ENCODE measurements at places on chromosomes 2 and 18. TPM values are rescaled to one million over a fixed set of nuclear protein-coding genes. Genes with fewer than 3 reads are reported as not detected.

DNA sequence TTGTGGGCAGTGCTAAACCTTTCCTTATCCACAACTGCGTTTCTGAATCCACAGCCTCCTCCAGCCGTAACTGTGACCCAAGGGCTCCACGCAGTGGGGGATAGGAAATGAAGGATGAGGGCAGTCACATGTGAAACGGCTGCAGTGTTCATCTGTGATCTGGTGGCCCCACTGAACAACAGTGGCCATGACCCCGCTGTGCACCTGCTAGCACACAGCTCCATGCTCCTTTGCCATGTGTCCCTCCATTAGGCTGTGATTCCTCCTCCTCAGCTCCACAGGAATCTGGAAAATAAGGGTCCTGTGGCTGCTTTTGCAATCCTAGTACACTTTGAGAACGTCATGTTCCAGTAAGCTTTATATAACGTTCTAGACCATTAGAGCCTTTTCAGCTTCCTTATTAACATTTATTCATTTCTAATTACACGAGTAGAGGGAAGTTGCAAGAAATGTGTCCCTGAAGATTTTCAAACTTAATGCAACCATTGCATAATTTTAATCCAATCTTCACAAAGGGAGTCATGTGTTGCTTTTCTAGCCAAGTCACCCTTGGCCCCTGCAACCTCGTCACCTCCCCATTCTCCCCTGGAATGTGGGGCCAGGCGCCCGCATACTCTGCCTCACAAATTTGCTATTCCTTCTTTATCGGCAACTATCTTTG is 7.1 kb upstream of the NAPG start:
- no peaks in the 10 kb centered on the region for H3K36me3 ChIP-seq
- peaks cover 7% of the 10 kb centered on the region for H3K4me1 ChIP-seq
- no peak for DNase-seq
- no peak overlapping the region for H3K4me3 ChIP-seq

DNA sequence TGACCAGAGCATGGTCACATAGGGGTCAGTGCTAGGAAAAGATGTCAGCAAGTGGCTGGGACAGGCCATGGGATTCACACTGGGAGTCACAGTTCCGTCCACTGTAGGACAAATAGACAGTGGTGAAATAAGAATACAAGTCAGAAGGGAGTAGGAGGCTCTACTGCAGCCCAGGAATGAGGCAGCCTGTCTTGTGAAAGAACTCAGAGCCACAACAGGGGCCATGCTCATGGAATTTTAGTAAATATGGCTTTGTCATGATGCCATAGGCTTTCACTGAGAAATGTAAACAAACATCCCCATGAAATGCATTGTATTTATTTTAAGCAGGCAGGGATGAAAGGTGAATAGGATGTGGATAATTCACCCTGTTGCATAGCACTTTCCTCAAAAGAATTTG is 504.3 kb downstream of the SOX11 start:
- DNase-seq, result no peak
- no peak overlapping the region for H3K4me3 ChIP-seq
- H3K27me3 ChIP-seq, result no peaks in the 10 kb centered on the region
- no peaks in the 10 kb centered on the region for H3K36me3 ChIP-seq
- H3K27ac ChIP-seq, result no peak overlapping the region

Gene LYG1
- total RNA-seq, result 0.88 TPM

DNA sequence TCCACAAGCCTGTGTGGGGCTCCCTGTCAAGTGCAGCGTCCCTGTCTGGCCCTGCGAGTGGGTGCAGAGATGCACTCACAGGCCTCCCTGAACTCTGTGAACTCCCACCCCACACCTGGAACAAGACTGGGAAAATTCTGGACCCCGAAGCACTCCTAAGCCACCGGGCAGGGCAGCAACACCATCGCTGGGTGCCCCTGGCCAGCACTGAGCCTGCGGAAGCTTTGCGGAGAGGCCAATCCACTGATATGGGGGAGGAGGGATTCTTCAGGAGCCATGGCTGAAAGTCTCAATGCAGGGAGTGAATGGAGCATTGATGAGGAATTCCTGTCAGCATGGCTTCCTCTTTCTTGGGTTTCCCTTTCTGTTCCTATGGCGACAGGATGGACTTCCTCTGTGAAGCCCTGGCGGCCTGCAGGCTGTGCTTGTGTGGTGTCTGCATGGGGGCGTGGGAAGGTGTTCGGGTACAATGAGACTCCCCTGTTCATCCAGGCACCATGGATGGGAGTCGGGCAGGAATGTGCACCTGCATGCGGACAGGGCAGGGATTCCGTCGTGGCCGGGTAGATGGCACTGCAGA is 15.1 kb downstream of the TRIB2 start:
- peaks cover 37% of the 10 kb centered on the region for H3K4me1 ChIP-seq
- no peak for DNase-seq
- H3K4me3 ChIP-seq, result no peak overlapping the region
- H3K27ac ChIP-seq, result no peak overlapping the region

Gene TTN
- total RNA-seq, result 2.1 TPM

GRCh38 chr2:240215676-240216051 is 75.2 kb upstream of the OTOS start:
- no peak overlapping the region for H3K27ac ChIP-seq
- no peaks in the 10 kb centered on the region for H3K36me3 ChIP-seq
- H3K4me1 ChIP-seq, result no peaks in the 10 kb centered on the region
- peaks cover 3% of the 10 kb centered on the region for H3K27me3 ChIP-seq
- DNase-seq, result no peak

GRCh38 chr2:53353135-53354114 is 414.2 kb upstream of the CHAC2 start:
- no peaks in the 10 kb centered on the region for H3K27me3 ChIP-seq
- no peak for DNase-seq
- H3K36me3 ChIP-seq, result no peaks in the 10 kb centered on the region
- no peak overlapping the region for H3K27ac ChIP-seq

- H3K4me1 ChIP-seq, result peaks cover 3% of the 10 kb centered on the region
- peaks cover 5% of the 10 kb centered on the region for H3K27me3 ChIP-seq
- no peak overlapping the region for H3K4me3 ChIP-seq
- no peak overlapping the region for H3K27ac ChIP-seq
- DNase-seq, result no peak
- H3K36me3 ChIP-seq, result no peaks in the 10 kb centered on the region
Observed at GRCh38 chr18:59063912-59064311, 75.8 kb upstream of the SEC11C start.

Gene RAD51AP2
- total RNA-seq, result not detected

GRCh38 chr18:4248686-4249085 is 206.4 kb downstream of the DLGAP1 start:
- H3K27me3 ChIP-seq, result no peaks in the 10 kb centered on the region
- H3K4me3 ChIP-seq, result no peak overlapping the region
- no peak for DNase-seq
- H3K4me1 ChIP-seq, result no peaks in the 10 kb centered on the region

GRCh38 chr2:210956101-210956500 is 399.7 kb downstream of the CPS1 start:
- H3K27ac ChIP-seq, result no peak overlapping the region
- no peak for DNase-seq
- no peaks in the 10 kb centered on the region for H3K36me3 ChIP-seq
- no peak overlapping the region for H3K4me3 ChIP-seq
- no peaks in the 10 kb centered on the region for H3K4me1 ChIP-seq
- H3K27me3 ChIP-seq, result no peaks in the 10 kb centered on the region

- H3K27me3 ChIP-seq, result peaks cover 5% of the 10 kb centered on the region
- peaks cover 11% of the 10 kb centered on the region for H3K4me1 ChIP-seq
- H3K36me3 ChIP-seq, result no peaks in the 10 kb centered on the region
- H3K27ac ChIP-seq, result no peak overlapping the region
- DNase-seq, result no peak
Observed at GRCh38 chr2:170341684-170342623, 164.0 kb downstream of the MYO3B start.

Gene EIF2AK3
- total RNA-seq, result 31.5 TPM

DNA sequence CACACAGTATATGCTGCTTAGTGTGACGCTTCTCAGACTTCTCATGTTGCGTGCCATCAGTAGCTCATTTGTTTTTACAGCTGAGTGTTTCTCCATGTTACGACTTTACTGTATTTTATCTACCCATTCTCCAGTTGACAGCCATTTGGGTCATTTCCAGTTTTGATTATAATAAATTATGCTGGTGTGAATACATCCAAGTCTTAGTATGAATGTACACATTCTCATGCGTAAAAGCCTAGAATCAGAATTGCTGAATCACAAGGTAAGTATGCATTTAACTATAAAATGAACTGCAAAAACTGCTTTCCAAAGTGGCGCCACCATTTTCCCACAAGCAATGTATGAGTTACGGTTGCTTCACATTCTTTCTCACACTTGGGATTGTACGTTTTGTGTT is 184.2 kb upstream of the SLC35G4 start:
- no peak overlapping the region for H3K4me3 ChIP-seq
- DNase-seq, result no peak
- H3K27ac ChIP-seq, result no peak overlapping the region
- H3K27me3 ChIP-seq, result no peaks in the 10 kb centered on the region
- H3K36me3 ChIP-seq, result no peaks in the 10 kb centered on the region

Gene DLX1
- 0.18 TPM for total RNA-seq

Gene MC5R
- total RNA-seq, result not detected

DNA sequence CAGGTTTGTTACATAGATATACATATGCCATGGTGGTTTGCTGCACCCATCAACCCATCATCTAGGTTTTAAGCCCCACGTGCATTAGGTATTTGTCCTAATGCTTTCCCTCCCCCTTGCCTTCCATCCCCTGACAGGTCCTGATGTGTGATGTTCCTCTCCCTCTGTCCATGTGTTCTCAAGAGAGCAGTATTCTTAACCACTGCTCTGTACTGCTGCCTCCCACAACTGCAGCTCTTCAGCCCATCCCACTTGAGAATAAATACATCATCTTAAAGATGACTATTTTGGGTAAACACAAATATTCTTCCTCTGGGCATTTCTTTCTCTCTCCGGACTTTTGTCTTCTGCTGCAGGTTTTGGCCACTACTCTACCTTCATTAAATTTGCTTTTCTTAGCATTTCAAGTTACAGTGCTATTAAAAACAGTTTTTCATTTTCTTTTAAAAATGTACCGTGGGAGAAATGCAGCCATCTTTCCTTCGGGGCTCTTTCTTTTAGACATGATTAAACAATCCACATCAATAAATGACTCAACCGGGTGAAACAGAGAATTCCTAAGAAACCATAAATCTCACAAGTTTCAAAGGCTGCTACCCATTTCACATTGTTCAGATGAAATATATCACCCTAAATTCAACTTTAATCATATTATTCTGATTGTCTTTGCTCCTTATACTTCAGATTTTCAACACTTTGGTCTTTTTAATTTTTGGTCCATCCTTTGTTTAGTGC is 323.4 kb downstream of the GALNT13 start:
- no peaks in the 10 kb centered on the region for H3K27me3 ChIP-seq
- no peak for DNase-seq

DNA sequence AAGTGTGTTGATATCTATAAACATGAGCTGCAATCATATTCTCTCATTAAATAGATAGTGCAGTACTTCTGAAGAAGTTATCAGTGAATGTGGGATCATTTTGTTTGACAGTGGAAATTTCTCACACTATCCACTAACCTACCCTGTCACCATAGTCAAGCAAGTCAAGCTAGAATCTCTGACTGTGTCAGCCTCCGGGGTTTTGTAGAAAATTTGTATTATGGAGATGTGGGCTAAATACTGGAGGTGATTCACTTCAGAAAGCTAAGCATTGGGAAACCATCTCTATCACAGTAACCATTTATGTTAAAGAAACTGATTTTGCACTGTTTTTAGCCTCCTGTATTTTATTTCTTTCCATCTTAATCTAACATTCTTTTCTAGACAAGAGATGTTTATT is 126.6 kb upstream of the CREB1 start:
- no peak for DNase-seq
- no peaks in the 10 kb centered on the region for H3K27me3 ChIP-seq
- no peaks in the 10 kb centered on the region for H3K4me1 ChIP-seq
- no peak overlapping the region for H3K4me3 ChIP-seq
- no peak overlapping the region for H3K27ac ChIP-seq

Gene ATF2
- 61.4 TPM for total RNA-seq

Gene SPDYA
- total RNA-seq, result 1.2 TPM

DNA sequence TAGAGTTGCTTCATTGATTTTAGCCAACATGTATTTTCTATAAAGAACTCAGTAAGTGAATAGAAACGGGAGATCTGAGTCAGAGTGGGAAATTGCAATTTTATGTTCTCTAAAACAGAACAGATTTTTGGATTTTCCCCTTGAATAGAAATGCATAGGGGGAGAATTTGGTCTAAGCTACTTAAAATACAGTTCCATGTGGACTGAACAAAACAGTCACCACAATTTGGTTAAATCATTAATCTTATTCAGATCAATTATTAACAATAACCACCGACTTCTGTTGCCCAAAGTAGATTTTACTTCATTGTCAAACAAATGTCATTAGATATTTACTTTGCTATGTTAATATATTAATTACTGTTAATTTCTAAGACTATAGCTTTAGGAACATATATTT is 107.7 kb downstream of the SCG2 start:
- no peak for DNase-seq
- H3K27me3 ChIP-seq, result no peaks in the 10 kb centered on the region
- no peak overlapping the region for H3K4me3 ChIP-seq
- no peaks in the 10 kb centered on the region for H3K4me1 ChIP-seq
- no peaks in the 10 kb centered on the region for H3K36me3 ChIP-seq
- no peak overlapping the region for H3K27ac ChIP-seq

Gene CCDC178
- not detected for total RNA-seq

Gene UGT1A4
- total RNA-seq, result not detected

Gene SP3
- 96.9 TPM for total RNA-seq
